ENCODE measurements at places on chromosomes 7 and 10.

- DNase-seq, result no peak
These were observed 72.6 kb downstream of the KCNMA1 start for GRCh38 chr10:77564731-77565589.

GRCh38 chr7:118140468-118140867 is 43.5 kb upstream of the LSM8 start:
- DNase-seq, result no peak

GRCh38 chr7:6158424-6159096 is 113.9 kb downstream of the CYTH3 start:
- no peak for DNase-seq

DNA sequence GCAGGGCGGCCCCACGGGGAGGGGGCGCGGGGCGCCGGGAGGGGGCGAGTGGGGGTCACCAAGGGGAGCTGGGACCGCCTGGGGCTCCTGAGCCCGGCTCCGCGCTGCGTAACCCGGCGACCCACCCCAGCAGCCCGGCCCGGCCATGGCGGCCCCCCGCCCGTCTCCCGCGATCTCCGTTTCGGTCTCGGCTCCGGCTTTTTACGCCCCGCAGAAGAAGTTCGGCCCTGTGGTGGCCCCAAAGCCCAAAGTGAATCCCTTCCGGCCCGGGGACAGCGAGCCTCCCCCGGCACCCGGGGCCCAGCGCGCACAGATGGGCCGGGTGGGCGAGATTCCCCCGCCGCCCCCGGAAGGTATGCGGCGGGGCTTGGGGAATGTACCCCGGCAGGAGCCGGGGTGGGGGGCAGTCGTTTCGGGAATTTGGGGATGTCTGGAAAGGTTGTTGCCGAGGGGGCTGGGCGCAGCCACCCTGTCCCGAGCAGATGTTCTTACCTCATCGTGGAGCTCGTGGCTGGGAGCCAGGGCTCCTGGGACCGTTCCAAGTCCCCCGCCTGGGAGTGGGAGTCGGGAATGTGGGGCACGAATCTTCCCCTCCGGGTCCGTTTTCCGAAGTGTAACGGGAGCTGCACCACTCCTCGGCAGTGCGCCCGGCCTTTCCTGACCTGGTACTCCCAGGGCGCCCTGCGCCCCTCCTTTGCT is 431 bp downstream of the ZYX start:
- DNase-seq, result peak; percentile 73

- DNase-seq, result no peak
These were observed 135.1 kb downstream of the ZMIZ1 start for GRCh38 chr10:79203833-79204232.

- DNase-seq, result no peak
These were observed 56.9 kb upstream of the ADGRA1 start for GRCh38 chr10:133030781-133031180.

- DNase-seq, result no peak
These were observed 55.1 kb upstream of the FAM20C start for GRCh38 chr7:137094-137891.

- DNase-seq, result no peak
These were observed 67.3 kb downstream of the DIP2C start for GRCh38 chr10:621981-622740.

All from brain microvascular endothelial cell (primary cell).